ENCODE measurements at places on chromosomes 2 and 18.

GRCh38 chr2:52391621-52392020, 1359.7 kb upstream of the NRXN1 start:
- no peak for DNase-seq

GRCh38 chr18:8942909-8943545, 159.5 kb upstream of the NDUFV2 start:
- DNase-seq: no peak

DNA sequence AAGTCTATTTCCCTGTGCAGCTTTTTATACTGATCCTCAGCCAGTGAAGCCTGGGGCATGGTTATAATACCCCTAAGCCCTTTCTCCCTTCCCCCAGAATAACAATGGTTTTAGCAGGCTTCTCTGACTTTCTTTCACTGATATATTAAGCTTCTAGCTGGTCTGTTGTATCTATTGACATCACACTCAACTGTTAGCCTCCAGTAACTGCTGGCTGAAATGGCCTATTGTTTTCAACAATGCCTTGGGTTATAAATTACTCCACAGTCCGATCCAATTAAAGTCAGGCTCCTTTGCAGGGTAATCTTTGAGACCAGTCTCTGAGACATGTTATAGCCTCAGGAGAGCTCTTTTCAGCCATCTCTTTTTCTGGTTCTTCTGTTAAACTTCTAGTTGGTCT, 2.9 kb upstream of the SLC9A4 start:
- no peak for DNase-seq

DNA sequence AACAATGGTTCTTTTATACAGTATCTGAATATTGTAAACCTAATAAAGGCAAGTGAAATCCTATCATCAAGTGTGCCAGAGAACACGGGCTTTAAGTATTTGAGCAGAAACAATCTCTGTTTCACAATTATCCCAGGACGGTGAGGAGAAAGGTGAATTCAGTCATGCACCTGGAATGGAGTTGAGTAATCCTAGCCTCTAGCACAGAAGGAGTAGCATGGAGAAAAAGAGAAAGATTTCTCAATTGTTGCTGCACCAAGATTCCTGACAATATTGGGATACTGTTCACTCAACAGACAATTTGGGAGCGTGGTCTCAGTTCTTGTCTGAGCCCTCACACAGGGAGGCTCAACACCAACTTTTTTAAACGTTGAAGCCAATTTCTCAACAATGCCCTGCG, 510.6 kb downstream of the SOX11 start:
- no peak for DNase-seq

- no peak for DNase-seq
Measured at GRCh38 chr2:186108470-186108869, 369.9 kb downstream of the FSIP2 start.

DNA sequence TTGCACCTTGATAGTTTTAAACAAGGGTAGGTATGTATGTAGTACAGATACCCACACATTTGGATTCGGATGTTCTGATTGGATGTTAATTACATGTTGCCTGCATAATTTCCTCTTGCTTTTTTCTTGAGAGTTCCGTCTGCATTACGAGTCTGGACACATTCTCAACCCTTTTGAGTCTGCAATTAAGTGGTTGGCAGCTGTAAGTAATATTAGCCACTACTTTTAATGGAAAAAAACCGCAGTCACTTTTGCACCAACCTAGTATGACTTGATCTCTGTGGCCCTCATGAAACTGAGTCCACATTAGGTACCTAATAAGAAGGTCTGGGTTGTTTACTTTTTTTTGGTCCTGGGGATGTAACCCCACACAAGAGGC, 217.3 kb downstream of the VAPA start:
- no peak for DNase-seq

DNA sequence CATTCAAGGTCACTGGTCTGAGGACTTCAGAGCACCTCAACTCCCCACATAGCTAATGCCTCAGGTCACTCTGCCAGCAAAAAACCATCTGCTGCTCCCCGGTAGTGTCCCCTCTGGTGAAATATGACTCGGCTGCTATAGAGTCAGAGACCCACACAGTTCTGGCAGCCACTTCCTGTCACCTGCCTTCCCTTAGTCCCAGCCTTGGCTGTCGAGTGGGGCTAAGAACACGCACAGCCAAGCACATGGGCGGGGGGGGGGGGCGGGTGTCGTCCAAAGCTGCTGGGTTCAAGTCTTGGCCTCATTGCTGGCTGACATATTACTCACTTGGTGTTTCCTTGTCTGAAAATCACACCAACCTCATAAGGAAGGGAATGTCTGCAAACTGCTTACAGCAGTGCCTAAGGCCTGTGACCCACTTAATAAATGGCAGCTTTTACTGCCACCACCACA, 37.5 kb downstream of the POLR1A start:
- no peak for DNase-seq

GRCh38 chr2:199631129-199631528, 173.4 kb upstream of the SATB2 start:
- DNase-seq: no peak
